ENCODE measurements at places on chromosomes 6 and 20.

GRCh38 chr6:149261364-149262040, 56.0 kb upstream of the TAB2 start:
- no peak for DNase-seq

GRCh38 chr6:167099707-167100106, 23.2 kb upstream of the CCR6 start:
- DNase-seq, result no peak

DNA sequence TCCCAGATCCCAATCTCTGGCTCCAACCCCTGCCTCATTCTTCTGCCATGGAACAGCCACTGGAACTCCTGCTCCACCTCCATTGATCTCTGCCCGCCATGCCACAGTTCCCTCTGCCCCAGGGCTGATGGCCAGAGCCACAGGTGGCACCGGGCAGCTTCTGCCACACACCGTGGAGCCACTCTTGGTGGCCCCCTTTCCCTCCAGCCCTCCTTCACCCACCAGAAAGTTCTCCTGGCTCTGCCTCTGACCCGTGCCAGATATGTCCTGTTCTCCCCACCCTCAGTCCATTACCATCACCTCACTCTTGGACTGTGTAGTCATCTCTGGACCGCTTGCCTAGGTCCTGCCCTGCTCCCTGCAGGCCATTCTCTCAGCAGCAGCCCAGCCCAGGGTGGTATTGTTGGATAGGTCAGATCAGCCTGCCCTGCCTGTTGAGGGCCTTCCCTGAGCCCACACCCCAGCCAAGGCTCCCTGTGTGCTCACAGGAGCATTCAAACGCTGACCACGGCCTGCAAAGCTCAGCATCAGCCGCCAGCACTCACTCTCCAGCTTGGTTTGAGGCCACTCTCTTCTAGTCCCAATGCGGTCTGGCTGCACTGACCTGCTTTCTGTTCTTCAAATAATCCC, 16.8 kb upstream of the SYNDIG1 start:
- DNase-seq, result no peak

- DNase-seq, result no peak
These were observed 31.2 kb downstream of the SLC9A8 start for GRCh38 chr20:49843770-49844380.

- DNase-seq, result no peak
These were observed 139.1 kb downstream of the LAMA2 start for GRCh38 chr6:129022011-129022553.

DNA sequence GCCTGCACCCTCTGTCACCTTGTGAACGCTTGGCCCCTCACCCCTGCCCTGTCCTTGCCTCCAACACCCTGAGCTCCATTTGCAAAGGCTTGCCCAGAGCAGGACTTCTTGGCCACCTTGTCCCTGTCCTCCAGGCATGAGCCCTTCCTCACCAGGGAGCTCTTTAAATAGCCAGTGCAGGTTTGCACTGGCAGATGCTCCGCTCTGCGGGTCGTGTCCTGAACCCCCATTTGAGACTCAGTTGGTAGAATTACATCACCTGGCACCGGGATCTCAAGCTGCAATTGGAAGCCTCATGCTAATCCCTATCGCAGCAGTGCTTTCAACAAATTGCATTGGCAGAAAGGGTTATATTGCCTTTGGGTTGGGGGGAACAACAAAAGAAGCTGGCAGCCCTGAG, 85.9 kb downstream of the TRMT6 start:
- no peak for DNase-seq

DNA sequence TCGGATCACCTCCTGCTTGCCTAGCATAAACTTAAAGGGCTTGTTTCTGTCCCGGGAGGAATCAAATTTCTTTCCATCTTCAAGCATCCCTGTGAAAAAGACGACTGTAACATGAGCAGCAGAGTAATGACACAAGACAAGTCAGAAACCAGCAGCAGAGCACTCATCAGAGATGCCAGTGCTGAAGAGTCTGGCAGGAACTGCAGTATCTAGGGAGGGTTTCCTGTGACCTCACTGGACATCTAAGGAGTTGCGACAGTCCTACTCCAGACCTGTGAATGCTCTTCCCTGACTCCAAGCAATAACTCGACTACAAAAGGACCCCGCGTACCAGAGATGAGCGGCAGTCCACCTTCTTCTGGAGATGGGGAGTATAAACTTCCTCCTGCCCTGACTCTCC, 17.3 kb downstream of the FKBP1A start:
- peak; percentile 37 for DNase-seq

- no peak for DNase-seq
These were observed 708.6 kb upstream of the MARCKS start for GRCh38 chr6:113148566-113148965.

DNA sequence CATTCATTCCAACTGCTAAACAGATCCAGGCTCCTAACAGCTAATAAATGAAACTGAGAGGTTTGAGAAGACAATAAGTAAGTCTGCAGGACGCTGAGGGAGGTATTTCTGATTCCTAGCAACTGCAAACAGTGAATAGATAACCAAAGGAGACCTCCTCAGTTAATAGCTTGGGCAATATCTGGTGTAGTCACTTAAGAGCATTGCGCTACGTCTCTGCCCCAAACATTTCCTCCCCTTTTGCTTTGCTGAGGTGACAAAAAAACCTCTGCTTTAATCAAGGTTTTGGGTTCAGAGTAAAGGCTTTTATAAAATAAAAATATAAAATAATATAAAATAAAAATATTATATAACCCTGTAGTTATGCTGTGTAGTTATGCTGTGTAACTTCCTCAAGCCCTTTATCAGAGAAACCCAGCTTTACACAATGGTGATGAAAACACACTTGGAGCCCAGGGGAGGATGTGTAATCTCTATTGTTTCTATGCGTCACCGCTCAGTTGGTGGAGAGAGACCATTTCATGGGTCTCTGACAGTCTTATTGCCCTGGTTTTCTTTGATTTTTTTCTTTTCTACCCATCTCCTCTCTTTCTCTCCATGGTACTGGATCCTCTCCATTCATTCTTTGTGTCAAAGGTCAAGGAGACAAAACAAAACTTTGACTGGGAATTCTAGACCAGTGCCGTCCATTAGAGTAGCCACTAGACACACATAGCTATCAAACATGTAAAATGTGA, 18.9 kb upstream of the CALHM5 start:
- no peak for DNase-seq

DNA sequence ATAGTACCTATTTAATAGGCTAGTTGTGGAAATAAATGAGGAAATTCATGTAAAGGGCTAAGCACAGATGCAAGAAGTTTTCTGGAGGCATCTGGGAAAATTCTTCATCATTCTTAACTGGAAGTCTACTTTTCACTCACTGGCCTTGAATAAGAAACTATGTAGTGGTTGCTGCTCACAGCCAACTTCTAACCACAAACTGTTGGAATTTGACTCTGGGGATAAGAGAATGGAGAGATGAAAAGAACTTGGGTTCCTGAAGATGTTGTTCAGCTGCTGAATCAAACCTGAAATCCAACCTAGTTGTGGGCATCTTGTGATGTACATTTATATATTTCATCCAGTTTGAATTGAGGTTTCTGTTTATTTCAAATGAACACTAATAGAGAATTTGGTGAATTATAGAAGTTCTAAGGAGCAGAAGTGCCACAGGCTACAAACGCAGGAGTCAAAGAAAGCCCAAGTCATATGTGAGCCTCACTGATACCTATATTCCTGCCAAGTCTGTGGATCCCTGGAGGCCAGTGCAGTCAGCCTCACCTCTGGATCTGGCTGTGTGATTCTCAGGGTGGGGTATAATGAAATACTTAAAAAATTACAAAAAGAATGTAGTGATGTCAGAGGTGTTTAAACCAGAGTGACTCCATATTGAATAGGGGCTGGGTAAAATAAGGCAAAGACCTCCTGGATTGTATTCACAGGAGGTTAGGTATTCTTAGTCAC, 18.7 kb upstream of the MEI4 start:
- peak; percentile 9 for DNase-seq

DNA sequence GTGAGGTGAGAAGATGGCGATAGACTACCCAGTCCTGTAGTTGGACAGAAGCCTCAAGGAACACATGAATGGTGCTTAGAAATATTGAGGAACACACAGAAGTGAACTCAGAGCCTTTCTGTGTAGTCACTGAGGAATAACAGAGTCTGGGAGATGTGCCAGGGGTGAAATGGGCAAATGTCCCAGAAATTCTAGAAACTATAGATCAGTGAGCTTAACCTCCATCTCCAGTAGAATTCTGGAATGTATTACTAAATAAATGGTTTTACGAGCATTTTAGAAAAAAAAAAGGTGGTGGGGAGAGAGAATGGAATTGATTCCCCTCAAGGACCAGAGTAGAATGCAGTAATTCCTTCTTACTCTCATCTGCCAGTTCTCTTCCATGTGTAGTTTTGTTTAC, 380.0 kb downstream of the LMBRD1 start:
- DNase-seq, result no peak

GRCh38 chr6:25542984-25543910, 108.8 kb upstream of the SCGN start:
- DNase-seq, result no peak

- no peak for DNase-seq
These were observed 160.6 kb upstream of the GGTLC1 start for GRCh38 chr20:24149175-24149574.

- no peak for DNase-seq
These were observed 26.6 kb upstream of the PCMTD2 start for GRCh38 chr20:64228751-64229506.

DNA sequence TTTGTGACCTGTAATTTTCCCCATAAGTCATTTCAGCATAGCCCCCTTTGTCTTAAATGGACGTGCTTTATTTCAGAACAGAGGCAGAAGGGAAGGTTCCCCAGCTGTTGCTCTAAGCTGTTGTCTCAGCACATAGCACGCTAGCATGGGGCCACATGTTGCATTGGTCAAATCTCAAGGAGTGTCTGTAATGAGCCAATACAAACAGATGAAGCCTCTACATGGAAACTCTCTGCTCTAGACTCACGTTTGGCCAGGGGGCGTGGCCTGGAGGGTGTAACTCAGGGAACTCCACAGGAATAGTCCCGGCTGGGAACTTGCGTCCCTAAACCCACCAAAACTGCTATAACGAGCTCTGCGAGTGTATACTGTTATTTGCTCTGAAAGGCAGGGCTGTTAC, 35.2 kb upstream of the SLC22A2 start:
- no peak for DNase-seq

DNA sequence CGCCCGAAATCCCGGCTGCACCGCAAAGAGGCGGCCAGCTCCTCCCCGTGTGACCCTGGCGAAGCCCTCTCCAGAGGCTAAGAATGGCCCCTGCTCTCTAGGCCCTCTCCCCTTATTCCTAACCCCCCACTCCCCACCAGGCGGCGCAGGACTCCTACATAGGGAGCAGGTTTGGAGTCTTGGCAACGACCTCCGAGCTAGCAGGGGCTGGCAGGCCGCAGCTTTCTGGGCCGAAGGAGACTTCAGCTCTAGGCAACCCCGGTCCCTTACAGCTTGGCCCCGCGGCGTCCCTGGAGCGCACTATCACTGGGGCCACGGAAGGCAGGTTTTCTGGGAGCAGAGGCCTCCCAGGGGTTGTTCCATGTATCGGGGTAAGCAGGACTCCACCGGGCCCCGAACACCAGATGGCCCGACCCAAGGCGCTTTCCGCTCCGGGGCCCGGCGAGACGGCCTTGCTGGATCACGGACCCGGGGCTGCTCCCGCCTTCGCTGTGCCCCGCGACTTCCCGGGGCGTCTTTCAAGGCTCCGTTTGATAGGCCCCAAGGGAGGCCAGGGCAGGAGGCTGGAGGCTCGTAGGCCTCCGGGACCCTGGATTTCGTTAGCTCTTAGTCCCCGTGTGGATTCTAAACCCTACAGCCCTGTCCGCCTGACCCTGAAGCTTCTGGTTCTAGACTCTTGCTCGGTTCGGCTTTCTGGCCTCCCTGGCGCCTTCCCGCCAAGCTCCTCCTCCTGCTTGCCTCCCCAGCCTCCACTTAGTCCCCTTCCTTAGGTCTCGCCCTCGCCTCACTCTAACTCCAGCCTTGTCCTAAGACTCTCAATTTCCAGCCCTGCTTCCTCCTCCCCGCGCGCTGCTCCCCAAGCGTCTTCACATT, 1.9 kb downstream of the SLC32A1 start:
- DNase-seq, result no peak

DNA sequence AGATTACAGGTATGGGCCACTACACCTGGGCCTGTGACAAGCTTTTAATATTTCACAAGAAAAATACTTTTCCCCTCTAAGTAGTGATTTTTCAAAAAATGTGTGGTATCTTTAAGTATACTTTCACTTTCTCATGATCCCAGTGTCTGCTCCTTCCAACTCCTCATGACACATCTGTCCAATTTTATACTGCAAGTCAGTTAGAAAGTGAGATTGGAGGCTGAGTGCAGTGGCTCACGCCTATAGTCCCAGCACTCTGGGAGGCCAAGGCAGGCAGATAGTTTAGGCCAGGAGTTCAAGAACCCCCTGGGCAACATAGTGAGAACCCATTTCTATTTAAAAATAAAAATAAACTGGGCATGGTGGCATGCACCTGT, 20.2 kb downstream of the PIM1 start:
- no peak for DNase-seq

- no peak for DNase-seq
These were observed 69.3 kb downstream of the IBTK start for GRCh38 chr6:82178077-82178758.

DNA sequence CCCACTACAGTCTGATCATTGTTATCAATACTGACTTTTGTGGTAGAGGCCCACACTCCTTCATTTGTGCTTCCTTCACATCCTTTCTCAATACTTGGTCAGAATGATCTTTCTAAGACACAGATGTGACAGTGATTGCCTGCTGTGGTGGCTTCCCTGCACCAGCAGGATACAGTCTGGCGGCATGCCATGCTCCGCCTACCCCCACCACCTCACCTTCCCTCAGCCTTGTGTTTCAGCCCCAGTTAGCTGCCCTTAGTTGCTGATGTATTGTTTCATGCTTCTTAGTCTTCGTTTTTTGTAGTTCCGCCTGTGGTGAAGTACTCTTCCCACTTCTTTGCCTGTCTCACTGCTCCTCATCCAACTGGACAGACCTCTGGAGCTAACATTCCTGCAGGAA, 10.9 kb downstream of the LRRC1 start:
- no peak for DNase-seq

- no peak for DNase-seq
These were observed 146.5 kb downstream of the EPHA7 start for GRCh38 chr6:93272896-93273295.

GRCh38 chr6:88494401-88495140, 328.4 kb upstream of the CNR1 start:
- no peak for DNase-seq

Measured in NCI-H226 (cell line).